Left ventricle myocardium superior (tissue), 1 donor: ENCODE measurements at places on chromosomes 11 and 22. TPM values are rescaled to one million over a fixed set of nuclear protein-coding genes. Genes with fewer than 3 reads are reported as not detected.

- DNase-seq, result no peak
Measured at GRCh38 chr22:32855045-32855756, 53.7 kb downstream of the TIMP3 start.

DNA sequence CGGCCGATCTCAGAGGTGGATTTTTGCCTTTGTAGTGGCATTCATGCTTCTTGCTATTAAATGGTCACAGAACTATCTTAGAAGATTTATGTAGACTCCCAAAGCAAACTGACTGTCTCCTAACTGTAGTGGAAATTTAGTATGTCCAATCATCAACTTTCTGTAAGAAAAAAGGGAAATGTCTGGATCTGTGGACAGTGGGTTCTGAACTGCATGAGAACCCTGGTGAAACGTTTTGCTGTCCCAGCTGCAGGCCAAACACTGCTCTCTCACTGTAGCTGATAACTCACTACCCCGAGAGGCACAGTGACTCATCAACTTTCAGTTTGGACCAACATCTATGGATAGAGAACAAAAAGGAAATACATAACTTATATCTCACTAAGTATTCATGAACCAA is 387.1 kb downstream of the SOX6 start:
- DNase-seq, result peak; percentile 56

GRCh38 chr11:66784575-66784974 is 55.6 kb upstream of the SPTBN2 start:
- DNase-seq, result no peak

OR2AT4 gene
- not detected for total RNA-seq

DNA sequence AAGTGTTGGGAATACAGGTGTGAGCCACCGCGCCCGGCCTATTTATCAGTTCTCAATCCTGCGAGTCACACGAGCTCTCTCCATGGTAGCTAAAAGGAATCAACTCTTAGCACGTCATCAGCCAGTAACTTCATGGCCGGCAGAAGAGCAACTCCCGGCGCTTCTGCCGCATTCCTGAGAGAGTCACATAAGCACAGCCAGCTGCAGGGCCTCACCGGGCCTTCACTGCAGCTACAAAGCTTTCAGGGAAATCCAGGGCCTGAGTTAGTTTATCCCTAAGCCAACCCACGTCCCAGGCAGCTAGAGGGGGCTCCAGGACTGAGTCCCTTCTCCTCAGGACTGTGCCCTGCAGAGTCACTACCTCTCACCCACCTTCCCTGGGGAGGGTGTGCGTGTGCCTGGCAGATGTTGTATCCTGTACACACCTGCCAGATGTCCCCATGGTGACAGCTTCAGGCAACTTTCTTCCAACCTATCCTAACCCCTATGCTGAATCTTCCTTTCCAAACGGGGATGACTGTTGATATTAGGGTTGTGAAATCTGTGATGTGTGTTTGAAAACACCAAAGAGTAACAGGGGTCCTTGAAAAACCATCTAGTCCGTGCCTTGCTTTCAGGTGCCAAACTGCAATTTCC is 45.9 kb upstream of the ARFGAP3 start:
- DNase-seq, result peak; percentile 36

YPEL1 gene
- 3.2 TPM for total RNA-seq
